ENCODE measurements at places on chromosomes 7 and 10.

DNA sequence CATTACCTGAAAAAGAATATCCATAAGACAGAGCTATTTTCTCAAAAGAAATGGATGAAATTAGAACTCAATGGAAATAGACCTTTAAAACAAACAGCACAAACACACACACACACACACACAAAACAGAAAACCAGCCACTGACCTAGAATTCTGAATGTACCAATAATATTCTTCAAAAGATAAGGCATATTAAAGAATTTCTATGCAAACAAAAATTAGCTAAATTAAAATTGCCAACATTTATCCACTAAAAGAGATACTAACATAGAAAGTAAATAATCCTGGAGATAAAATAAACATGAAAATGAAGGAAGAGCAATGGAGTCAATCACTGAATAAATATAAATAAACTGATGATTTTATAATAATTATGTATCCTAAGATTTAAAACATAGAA lies 431.2 kb downstream of the SH2D4B start:
- DNase-seq: no peak

GRCh38 chr10:70034232-70034631 lies 18.4 kb upstream of the MACROH2A2 start:
- no peak for DNase-seq

- no peak for DNase-seq
Observed at GRCh38 chr7:136958016-136958415, 89.6 kb downstream of the CHRM2 start.

DNA sequence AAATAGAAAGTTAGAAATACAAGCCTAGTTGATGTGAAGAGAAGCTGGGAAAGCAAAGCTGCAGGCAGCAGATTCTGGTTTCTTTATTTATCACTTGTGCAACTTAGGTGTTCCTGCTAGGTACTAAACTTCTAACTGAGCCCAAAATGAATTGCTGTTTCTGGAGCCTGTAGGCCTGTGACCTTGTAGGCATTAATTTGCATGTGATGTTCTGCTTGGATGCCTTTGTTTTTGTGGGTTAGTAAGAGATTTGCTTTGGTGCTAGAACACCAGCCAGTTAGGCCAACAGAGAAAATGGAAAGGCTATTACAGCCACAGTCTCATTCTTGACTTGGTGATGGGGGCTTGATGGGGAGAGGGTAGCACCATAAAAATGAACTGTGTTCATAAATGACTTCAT lies 370.7 kb downstream of the PPP1R3A start:
- DNase-seq: no peak

GRCh38 chr10:50394832-50395231 lies 143.5 kb upstream of the ASAH2 start:
- no peak for DNase-seq

DNA sequence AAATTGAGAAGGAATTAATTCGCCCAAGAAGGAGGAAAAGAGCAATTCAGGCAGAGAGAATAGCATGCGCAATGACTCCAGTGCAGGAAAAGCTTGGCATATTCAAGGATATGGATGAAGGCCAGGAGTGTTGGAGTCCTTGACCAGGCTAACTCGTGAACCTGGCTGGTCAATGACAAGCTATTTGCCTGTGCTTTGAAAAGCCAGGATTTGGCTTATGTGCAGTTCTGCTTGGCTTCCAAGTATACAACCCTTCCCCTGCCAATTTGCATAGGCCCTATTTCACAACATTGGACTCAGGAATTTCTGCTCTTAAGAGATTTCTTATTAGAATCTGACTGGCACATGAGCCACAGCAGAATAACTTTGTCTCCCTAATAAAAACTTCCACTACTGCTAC lies 72.3 kb upstream of the SP8 start:
- no peak for DNase-seq

GRCh38 chr10:132814469-132814856 lies 28.5 kb upstream of the NKX6-2 start:
- DNase-seq: no peak

DNA sequence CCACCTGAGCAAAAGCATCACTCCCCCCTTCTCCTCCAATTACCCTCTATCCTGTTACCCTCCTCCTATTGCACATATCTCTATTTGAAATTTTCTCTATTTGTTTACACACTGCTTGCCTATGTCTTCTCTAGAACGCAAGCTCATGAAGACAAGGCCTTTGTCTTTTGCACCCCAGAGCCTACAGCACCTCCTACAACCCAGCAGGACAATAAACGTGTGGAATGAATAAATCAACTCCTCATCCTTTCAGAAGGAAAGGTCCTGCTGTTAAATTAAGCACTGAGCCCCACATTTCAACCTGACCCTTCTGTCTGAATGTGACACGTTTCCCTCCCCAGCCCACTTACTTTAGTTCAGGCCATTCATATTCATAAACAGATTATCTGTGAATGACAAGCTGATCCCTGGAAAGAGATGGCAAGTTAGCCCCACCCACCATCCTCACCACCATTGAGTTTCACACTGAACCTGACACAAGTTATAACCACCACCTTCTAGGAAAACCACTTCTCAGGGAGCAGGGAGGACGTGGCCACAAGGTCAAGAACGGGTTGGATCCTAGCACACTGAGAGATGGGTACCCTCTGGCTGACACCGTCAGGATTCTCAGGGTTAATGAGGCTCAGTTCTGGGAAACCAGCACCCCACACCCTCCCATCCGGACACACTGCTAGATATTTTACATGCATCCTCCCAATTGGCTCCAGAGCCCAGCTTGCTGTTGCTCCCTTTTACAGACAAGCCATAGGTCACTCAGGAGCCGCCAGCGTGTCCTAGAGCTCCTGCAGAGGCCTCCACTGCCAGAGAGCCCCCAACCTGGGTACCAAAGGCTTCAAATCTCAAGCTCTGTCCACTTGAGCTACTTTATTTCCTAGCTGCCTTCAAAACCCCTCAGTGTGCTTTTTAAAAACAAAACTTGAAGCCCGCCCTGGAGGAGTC lies 934 bp downstream of the PRTFDC1 start:
- DNase-seq: no peak

GRCh38 chr10:127378628-127379027 lies 170.5 kb upstream of the NPS start:
- no peak for DNase-seq

- DNase-seq: no peak
Observed at GRCh38 chr7:5758753-5759335, 22.6 kb downstream of the RNF216 start.

GRCh38 chr10:102775201-102775934 lies 31.6 kb downstream of the WBP1L start:
- DNase-seq: no peak

DNA sequence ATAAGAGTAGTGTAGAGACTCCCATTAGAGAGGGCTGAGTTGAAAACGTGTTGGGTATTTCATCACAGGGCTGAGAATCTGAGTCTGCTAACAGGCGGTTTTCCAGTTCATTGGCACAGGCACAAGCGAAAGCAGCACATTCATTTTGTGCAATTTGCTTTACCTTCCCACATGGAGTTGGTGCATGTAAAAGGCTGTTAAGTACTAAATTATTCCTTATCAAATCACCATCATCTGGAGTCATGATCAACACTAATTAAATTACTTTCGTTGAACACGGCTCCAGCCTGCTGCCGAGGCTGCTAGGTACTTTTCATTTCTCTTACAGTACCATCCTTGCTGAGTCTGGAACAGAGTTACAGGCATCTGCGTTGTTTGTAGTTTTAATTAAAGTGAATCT lies 43.8 kb downstream of the ETV1 start:
- DNase-seq: no peak

DNA sequence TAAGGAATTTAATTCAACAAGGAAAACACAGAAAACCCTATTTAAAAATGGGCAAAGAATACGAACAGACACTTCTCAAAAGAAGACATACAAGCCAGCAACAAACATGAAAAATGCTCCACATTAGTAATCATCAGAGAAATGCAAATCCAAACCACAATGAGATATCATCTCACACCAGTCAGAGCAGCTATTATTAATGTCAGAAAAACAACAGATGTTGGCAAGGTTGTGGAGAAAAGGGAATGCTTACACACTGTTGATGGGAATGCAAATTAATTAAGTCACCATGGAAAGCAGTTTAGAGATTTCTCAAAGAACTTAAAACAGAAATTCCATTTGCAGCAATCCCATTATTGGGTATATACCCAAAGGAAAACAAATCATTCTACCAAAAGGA lies 55.2 kb downstream of the GCC1 start:
- no peak for DNase-seq

DNA sequence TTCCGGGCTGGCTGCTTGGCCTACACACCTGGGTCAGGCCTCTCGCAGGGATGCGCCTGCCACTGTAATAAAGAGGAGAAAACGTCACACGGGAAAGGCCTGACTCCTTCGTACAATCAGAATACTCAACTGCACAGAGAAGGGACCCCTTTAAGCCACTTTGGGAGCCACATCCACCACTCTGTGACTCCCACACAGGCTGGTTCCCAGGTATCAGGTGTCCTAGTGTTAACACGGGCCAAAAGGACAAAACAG lies 5.8 kb upstream of the ZNF736 start:
- DNase-seq: no peak

GRCh38 chr7:116678780-116679179 lies 6.8 kb downstream of the MET start:
- DNase-seq: no peak

DNA sequence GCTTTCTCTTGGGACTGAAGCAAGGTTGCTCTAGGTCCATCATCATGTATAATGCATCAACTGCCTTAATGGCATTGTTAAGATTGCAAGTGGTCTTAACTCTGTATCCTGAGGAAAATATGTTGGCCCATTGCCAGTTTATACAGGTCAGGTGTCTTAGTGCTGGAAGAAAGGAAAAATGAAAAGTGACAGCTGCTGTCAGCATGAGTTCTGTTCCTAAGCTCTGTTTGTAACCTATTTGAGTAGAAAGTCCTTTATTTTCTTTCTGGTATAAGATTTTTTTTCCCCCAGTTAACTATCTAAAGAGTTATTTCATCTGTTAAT lies 127.2 kb downstream of the SRI start:
- no peak for DNase-seq

DNA sequence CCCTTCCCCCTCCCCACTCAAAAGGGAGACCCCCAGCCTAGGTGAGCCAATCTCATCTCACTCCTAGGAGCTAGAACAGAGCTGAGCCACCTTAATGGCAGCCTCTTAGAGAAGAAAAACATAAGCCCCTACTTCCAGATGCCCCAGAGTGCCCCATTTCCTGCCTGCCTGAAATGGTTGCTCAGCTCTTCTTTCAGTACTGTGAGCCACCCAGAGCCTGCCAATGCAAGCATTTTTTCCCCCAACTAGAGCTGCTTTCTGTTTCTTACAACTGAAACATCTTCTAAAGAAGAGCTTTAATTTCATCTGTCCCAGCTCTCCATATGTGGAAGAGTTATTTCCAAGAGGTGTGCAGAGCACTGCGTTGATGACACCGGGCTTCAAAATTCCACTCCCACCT lies 136.7 kb downstream of the PLPP4 start:
- no peak for DNase-seq

GRCh38 chr10:11192304-11193000 lies 174.8 kb downstream of the CELF2 start:
- DNase-seq: no peak

DNA sequence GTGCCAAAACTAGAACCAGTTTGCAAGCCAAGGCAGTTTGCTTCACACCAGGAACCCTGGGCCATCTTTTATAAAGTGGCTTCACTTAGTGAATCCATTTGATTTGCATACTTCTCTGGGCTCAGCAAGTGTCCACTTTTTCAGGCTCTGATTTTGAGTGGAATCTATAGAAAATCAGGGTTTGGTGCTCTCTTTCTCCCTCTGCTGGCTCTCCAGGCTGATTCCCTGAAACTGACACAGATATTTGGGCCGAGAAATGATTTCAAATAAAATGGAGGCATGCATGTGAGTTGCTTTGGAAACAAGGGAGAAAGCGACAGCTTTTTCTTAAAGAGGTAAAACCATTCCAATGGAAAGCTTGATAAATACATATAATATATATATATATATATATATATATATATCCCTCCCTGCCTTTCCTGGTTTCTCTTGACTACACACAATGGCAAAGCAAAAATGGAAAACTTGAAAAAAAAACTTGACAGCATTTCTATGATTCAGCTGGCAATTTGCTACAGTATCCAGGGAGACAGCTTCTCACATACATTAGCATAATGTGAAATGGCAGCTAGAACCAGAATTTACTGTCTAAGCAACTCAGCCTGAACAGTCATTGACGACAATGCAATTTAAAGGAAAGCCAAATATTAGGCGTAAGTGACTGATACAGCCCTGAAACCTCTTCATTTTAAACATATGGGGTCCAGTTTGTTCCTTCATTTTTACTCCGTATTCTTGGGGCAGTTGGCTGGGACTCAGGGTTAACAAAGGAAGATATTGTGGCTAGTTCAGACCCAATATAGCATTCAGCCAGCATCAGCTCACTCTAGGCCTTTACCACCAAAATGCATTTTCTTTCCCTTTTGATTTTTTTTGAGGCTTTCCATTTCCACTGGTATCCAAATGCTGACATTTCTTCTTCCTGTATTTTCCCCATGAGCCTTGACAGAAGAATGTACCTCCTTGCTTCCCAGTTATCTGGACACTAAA lies 188.5 kb downstream of the TMEM178B start:
- no peak for DNase-seq

DNA sequence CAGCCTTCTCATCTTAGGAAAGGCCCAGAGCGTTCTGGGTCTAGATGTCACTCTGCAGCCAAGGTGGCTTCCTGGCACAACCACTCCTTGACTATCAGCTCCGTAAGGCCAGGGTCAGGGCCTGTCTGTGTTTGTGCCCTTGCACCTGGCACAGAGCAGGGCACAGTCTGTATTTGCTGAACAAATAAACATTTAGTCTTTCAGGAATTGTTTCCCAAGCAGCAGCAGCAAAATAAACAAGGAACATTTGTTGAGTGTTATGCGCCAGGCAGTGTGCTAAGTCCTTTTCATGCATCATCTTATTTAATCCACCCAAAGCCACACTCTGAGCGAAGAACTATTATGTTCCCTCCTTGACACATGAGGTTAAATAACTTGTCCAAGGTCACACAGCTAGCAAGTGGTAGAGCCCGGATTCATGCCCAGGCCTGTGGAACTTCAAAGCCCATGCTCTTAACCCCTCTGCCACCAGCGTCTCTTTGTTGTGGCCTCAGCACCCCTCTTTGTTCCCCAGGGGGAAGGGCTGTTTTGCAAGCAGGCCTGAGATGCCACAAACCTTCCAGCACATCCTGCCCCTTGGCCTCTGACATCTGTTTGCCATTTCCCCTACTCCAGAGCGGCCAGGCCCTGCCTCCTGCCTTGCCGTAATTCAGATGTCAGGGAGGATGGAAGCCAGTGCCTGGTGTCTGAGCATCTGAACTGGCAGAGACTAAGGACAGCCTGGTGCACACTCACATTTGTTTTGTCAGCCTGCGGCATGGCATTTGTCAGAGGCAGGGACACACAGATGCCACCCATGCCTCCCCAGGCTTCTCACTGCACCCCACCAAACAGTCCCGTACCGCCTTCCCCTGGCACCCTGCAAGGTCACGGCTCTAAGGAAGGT lies 325.8 kb upstream of the ZMIZ1 start:
- no peak for DNase-seq

- DNase-seq: no peak
Observed at GRCh38 chr10:1413823-1414222, 323.5 kb downstream of the ADARB2 start.

- DNase-seq: no peak
Observed at GRCh38 chr7:5598769-5599371, 175.2 kb upstream of the TNRC18 start.

GRCh38 chr7:77802557-77803405 lies 4.2 kb downstream of the PHTF2 start:
- DNase-seq: no peak

GRCh38 chr7:102189756-102190155 lies 96.9 kb upstream of the SH2B2 start:
- no peak for DNase-seq

GRCh38 chr7:68629-69028 lies 123.7 kb upstream of the FAM20C start:
- no peak for DNase-seq

- DNase-seq: no peak
Observed at GRCh38 chr7:99375070-99375807, 709 bp downstream of the ARPC1B start.
